ENCODE measurements at places on chromosomes 4 and X.
A peak's percentile ranks its signal among the peaks of the same experiment; 100 is the strongest.

DNA sequence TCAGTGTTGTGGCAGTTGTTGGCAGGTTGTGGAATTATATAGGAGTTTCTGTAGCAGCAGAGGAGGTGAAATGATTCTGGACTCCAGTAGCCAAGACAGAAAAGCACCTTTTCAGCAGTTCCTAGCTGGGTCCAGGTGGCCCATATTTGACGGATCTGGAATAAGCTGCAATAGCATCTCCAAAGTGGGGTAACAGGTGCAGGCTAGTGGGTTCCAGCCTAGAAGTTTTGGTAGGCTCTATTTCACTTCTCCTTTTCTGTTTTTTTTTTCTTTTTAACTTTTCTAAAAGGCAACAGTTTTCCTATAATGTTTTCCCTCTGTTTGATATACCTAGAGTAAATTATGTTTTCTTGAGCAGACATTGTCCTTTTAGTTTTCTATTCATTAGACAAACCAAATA is 392.5 kb downstream of the C4orf33 start:
- DNase-seq = no peak

DNA sequence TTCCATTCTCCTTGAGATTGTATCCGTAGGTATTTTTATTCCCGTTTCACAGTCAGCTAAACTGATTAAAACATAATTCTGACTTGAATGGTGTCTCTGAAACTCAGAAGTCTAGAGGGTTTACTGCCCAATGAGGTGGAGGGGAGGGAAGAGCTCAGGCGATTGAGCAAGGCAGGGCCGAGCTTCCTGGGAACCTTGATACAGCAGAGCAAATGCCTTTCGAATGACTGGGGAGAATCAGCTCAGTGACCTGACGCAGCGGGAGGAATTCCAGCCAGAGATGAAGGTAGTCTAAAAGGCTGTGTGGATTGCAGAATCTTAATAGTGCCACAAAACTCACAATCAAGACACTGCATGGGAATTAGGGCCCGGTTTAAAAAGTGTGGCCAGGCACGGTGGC is 233.6 kb downstream of the EVC2 start:
- peak; percentile 13 for DNase-seq

GRCh38 chrX:81206476-81206875 is 4.6 kb downstream of the SH3BGRL start:
- DNase-seq = no peak

GRCh38 chrX:13689741-13690211 is 848 bp downstream of the RAB9A start:
- peak; percentile 9 for DNase-seq

DNA sequence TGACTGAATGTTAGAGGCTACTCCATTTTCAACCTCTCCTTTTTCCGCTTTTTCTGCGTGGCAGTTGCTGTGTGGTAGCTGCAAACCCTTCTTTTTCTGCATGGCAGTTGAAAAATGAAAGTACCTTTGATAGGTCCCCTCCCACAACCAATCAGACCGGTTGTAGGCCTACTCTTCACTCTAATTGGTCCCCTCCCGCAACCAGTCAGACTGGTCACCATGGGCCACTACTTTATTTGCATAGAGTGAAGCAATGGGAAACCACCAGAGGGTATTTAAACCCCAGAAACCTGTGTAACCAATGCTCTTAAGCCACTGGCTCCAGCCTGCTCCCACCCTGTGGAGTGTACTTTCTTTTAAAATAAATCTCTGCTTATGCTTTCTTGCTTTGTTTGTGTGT is 877.8 kb downstream of the FAM133A start:
- DNase-seq = no peak

- peak; percentile 40 for DNase-seq
Measured at GRCh38 chr4:26088433-26088928, 174.5 kb downstream of the SMIM20 start.

DNA sequence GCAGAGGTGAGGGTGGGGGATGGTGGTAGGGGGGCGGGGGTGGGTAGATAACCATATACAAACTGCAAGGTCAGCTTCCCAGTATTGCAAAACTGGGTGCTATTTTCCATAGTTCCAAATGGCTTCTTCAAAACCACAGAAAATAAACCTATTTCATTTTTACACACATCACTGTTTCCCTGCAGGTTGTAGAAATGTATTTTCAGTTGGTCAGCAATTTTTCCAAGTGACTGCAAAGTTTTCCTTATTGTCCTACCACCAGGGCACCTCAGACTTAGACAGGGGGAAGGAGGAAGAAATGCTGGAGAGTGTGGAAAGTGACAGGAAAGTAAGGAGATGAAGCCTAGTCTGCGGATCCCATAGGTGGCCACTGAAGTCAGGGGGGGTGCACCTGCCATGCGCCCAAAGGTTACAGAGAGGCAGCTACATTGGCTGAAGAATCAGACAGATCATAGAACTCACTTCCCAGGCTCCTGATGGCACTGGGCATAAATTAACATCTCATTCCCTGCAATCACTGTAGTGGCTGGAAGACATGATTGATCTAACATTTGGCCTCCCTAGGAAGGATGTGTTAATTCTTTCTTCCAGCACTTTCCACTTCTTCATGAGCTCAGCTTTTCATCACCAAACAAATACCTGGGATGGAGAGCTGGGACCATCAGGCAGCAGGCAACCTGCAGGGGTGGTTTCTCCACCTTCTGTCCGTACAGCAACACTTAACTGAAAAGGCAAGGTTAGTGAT is 402.0 kb downstream of the HNRNPD start:
- DNase-seq = no peak

DNA sequence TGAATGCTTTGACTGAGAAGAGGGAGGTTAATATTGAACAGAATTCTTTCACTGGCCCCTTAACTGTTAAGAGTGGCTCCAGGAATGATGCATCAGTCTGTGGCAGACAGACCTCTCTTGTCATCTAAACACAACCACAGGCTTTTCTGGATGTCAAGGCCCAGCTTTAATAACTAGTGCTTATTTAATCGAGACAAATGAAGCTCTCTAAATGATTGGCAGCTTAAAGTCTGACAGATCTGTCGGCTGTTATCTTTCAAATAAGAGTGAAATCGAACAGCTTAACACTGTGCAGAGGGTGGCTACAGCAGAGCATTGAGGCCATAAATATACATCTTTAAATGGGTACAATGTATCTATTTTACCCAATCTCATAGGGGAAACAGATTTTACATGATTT is 500.8 kb upstream of the PABPC4L start:
- no peak for DNase-seq

DNA sequence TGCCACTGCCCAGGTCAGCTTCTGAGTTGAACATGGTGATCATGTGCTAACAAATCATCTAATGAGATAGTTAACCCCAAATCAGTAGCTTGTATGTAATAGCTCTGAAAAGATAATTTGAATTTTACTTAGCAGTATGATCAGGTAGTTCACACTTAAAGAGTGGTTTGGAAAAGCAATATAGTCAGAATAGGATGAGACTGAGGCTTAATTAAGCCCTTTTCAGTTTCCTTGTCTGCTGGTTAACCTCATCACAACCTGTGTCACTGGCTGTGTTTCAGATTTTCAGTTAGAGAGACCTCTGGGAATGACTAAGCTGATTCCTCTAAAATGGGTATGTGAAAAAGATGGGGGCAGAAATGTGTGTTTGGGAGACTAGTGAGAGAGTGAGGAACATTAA is 38.1 kb downstream of the GPR174 start:
- no peak for DNase-seq

DNA sequence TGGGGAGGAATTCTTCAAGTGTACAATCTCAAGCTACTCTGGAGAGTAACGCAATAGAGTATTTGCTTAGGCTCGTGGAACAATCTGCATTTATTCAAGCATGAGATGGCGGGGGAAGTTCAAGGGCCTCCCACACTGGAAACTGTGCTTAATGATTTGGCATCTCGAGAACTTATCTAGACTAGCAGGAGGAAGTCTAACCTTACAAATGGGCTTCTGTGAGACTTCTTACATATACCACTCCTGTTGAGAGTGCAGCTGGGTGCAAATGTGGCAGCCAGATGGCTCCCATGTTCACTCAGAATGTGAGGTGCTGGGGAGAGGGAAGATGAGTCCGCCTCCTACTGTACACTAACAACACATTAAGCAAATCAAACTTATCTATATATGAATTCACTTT is 29.3 kb upstream of the PTPN13 start:
- peak; percentile 50 for DNase-seq

DNA sequence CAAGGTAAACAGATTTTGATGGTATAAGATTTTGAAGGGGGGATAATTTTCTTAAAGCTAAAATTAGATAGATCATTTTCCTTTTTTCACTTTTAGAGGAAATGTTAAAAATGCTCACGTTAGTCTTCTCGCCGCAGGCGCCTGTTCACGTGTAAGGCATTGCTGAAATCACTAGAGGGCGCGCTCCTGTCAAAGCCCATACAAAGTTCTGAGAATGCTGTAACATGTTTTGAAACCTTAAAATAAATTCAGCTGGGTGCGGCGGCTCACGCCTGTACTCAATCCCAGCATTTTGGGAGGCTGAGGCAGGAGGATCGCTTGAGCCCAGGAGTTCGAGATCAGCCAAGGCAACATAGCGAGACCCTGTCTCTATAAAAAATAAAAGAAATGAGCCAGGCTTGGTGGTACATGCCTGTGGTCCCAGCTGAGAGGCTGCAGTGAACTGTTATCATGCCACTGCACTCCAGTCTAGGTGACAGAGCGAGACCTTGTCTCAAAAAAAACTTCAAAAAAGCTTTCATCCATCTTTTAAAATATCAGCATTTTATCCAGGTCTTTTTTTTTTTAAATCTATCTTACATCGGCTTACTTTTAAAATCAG is 138.0 kb downstream of the RBMX2 start:
- peak; percentile 51 for DNase-seq

DNA sequence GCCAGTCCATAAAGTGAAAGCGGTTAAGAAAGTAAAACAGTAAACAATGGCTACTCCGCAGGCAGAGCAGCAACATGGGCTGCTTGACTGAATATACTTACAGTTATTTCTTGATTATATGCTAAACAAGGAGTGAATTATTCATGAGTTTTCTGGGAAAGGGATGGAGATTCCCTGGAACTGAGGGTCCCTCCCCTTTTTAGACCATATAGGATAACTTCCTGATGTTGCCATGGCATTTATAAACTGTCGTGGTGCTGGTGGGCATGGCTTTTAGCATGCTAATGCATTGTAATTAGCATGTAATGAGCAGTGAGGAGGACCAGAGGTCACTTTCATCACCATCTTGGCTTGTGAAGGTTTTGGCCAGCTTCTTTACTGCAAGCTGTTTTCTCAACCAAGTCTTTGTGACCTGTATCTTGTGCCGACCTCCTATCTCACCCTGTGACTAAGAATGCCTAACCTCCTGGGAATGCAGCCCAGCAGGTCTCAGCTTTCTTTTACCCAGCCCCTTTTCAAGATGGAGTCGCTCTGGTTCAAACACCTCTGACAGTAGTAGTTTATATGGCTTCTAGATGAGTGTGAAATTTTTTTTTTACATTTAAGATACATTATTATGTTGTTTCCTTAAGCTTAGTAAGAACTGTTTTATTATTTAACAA is 514.8 kb upstream of the TENM3 start:
- DNase-seq = no peak

- no peak for DNase-seq
Measured at GRCh38 chrX:13082206-13083065, 38.0 kb upstream of the FAM9C start.

- DNase-seq = no peak
Measured at GRCh38 chr4:113146876-113147358, 97.5 kb downstream of the ANK2 start.

GRCh38 chr4:95107635-95108034 is 349.9 kb downstream of the BMPR1B start:
- peak; percentile 82 for DNase-seq

GRCh38 chr4:80265571-80266252 is 752 bp upstream of the FGF5 start:
- peak; percentile 80 for DNase-seq

- DNase-seq = no peak
Measured at GRCh38 chr4:173647902-173648301, 117.9 kb upstream of the HAND2 start.

Measured in fibroblast of skin of abdomen (primary cell).